ENCODE measurements at places on chromosomes 5 and 9.

DNA sequence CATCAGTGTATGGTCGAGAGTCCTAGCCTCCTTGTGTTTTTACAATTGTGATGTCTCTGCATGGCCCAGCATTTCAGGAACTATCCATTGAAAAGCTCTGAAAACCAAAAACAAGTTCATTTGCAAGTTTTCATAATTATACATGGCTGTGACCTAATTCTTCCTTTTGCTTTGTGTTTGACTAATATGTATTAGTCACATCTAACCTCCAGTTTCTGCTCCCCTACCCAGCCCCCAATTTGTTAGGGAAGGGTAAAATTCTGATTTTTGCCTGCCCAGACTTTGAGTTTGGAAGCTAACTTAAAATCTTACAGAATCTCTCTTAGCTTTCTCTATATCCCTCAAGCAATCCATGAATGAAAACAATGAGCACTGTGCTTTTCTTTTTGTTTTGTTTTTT lies 128.2 kb upstream of the SEMA6A start:
- DNase-seq = no peak

GRCh38 chr9:32722704-32723103 lies 60.6 kb upstream of the TMEM215 start:
- DNase-seq = no peak

GRCh38 chr9:126607086-126607485 lies 6.6 kb upstream of the LMX1B start:
- no peak for DNase-seq

DNA sequence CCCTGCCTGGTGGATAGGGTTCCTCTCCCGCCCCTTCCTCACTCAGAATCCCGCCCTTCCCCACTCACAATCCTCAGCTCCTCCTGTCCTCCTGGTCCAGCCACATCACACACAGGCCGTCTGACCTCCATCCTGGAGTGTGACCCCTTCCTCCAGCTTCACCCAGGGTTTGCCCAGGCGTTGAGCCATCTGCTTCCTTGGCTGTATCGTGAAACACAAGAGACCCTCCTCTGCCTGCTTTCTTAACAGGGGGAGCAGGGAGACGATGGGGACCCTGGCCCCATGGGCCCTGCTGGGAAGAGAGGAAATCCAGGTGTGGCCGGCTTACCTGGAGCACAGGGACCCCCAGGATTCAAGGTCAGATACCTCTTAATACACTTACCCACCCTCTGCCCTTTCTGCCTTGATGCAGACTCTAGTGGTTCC lies 32.3 kb upstream of the ORM1 start:
- DNase-seq = no peak

GRCh38 chr9:127075624-127076372 lies 46.6 kb downstream of the ANGPTL2 start:
- DNase-seq = no peak

DNA sequence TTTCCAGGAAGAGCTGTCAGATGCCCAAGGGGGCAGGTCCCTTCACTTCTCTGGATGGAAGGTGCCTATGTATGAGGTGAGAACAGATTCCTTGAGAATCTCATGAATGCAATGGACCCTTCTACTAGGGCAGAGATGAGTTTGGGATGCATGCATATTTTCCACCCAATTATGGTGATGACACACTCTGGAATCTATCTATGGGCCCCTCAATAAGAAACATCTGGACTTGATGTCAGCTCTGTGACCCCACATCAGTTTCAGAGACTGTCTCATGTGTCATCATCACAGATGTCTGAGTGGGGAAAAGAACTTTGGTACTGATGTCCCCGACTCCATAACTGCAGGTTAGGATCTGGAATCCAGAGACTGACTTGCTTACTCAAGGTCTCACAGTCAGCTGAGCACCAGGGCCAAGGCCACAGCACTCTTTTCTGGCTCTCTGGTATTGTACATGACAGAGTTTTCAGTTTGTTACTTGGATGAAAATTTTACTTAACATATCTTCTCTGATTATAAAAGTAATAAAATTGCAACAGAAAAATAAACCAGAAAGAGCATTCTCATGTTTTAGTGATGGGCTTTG lies 177.0 kb downstream of the DCP2 start:
- no peak for DNase-seq

DNA sequence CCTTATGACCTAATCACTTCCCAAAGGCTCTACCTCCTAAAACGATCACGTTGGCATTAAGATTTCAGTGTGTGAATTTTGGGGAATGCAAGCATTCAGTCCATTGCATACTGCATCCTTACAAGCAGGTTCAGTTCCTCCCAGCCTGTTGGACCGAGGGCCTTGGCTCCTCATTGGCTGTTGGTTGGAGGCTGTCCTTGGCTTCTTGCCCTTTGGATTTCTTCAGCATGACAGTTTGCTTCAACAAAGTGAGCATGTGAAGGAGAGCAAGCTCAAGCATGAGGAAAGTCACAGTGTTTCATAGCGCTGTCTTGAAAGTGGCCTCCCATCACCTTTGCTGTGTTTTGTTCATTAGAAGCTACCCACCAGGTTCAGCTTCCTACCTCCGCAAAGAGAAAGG lies 109.5 kb downstream of the GADD45G start:
- no peak for DNase-seq

- DNase-seq = no peak
These were observed 53.3 kb downstream of the PRDM6 start for GRCh38 chr5:123142206-123142915.

DNA sequence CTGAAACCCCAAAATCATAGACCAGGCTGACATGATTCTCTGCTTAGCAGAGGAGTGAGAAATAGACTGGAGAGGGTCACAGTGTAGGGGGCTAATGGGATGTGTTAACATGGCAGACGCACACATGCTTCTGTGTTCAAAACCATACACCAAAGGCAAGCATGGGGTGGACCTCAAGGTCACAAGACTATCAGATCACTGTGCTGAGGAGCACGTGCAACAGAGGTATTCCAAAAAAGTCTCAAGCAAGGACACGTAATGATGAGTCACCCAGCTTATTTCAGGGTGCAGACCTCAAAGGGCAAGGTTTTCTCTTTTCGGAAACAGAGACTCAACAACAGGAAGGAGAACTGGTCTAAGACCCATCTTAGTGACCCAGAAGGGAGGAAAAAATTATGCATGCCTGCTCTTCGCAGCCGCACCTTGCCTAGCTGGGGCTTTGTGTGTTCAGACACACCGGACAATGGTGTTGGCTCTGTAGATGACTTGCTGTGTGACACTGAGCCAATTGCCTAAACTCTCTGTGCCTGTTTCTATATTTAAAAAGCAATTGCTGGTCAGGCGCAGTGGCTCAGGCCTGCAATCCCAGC lies 20.3 kb downstream of the WHRN start:
- peak; percentile 15 for DNase-seq

Measured in activated CD4-positive, alpha-beta T cell treated with anti-CD3 and anti-CD28 coated beads for 1 hour (primary cell).